ENCODE measurements at places on chromosomes 1 and 21.

GRCh38 chr21:32477424-32477745 lies 64.9 kb downstream of the EVA1C start:
- DNase-seq, result no peak

GRCh38 chr1:203459671-203460201 lies 15.9 kb upstream of the PRELP start:
- no peak for DNase-seq

DNA sequence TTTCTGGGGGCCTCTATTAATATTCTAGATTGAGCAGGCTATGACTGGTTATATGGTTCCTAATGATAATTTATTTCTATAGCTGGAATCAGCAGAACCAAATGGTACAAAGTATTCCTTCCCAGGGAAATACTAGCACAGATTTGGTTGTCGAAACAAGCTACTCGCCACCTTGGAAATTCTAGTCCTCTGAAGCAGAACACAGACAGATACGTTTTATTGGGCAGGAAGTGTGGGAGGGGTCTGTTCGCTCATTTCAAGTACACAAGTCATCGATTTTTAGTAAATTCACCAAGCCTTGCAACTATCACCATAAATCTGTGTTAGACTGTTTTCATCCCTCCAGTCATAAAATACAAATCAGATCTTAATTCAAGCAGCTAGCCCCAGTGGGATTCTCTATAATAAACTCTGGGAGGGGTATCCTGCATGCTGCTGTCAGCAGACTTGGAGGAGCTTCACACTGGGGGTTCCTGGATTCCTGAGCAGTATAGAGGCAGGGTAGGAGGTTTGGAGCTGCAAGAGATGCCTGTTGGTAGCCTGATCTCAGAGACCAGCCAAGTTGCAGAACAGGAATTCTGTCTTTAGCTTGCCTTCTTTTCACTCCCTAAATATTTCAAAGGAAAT lies 9.8 kb upstream of the GPR137B start:
- no peak for DNase-seq

DNA sequence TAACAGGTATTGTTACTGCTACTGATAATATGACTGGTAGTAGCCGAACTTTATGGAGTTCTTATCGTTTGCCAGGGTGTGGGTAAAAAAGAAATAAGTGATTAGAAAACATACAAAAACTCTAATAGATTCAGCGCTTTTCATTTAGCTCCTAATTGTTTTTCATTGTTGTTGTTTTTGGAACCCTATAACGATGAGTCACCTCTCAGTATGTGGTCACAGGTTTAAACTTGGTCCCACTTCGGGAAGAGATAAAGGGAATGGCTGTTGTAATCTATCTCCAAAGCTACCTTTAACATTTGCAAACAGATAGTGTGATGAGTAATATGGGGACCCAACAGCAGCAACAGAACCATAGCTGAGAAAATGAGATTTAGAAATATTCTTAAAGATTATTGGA lies 62.7 kb upstream of the BCL10 start:
- DNase-seq, result no peak

- DNase-seq, result no peak
Observed at GRCh38 chr21:19350286-19350685, 946.7 kb upstream of the TMPRSS15 start.

GRCh38 chr1:99727575-99728185 lies 38.8 kb downstream of the FRRS1 start:
- no peak for DNase-seq

DNA sequence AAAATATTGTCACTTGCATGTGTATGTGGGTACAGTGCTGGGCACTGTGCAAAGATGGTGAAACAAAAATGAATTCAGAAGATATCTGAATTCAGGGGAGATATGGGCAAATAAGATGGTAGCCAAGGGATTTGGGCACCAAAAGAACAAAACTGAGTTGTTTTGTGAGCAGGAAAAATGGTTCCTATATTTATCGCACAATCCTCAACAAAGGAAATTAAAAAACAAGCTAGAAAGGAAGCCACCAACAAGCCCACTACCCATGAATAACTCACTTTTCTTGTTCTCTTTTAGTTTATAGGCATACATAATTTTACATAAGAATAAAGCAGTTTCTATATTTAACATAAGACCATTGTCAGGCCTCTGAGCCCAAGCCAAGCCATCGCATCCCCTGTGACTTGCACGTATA lies 40.7 kb upstream of the VASH2 start:
- no peak for DNase-seq

DNA sequence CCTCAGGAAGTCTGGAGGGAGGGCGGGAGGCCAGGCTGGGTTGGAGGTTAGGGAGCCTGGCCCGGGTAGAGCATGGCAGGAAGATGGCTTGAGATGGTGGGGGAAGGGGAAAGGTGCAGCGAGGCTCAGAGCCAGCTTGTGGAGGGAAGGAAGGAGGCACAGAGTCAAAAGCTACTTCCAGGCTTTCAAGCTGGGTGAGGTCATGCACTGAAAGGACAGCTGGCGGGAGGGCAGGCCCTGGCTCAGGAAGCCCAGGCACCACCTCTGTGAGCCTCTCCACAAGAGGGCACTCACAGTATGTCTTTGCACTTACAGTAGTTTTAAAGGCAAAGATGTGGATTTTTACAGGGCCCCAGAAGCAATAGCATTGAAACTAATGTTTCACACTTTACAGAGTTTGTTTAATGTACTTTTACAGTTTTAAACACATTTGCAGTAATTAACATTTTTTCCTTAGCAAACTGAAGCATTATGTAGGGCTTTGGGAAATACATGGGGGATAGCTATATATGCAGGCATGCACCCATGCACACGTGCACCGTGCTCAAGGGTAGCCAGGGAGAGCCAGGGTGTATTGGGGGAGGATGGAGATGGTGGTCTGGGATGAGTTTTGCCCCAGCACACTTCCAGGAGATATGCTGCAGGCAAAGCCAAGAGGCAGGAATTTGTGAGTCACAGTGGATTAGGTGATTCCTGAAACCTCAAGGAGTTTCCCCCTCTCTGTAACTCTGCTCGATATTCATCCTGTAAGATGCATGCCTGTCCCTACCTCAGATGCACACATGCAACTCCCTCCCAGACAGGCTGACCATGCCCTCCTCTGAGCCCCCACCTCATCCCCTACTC lies 6.1 kb upstream of the ADAM15 start:
- DNase-seq, result no peak

GRCh38 chr1:236753964-236754363 lies 41.1 kb upstream of the MTR start:
- DNase-seq, result no peak

DNA sequence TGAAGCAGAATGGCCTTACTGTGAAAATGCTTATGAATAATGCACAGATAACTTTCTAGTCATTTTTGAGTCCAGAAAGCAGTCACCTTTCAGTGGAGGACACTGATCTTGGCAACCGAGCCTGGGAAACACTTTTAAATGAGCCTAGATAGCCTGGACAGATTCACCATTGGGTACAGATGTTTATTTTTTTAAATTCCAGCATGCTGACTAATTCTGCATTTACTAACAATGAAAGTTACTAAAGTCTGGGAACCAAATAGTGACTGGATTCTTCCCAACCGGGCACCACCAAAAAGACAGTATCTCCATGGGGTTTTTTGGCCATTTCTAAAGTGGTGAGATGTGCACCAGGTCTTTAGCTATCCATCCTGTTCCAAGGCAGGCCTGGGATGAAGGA lies 3.3 kb upstream of the FMOD start:
- no peak for DNase-seq

DNA sequence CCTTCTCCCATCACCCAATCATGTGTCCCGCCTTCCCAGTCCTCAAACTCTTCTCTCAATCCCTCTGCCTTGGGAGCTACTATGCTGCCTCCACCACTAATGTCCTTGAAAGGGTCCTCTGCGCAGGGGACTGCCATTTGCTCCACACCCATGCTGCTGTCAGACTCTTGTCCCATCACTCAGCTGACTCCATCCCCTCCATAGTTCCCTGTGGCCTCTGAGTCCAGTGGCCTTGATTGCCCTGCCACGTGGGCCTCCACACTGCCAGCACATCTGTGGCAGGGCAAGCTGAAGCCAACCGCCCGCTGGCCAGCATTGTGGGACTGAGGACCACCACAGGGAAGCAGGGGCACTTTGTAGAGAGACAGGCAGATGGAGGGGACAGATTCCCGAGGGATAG lies 1.3 kb upstream of the TNNT2 start:
- no peak for DNase-seq

- DNase-seq, result no peak
Observed at GRCh38 chr1:6732942-6733341, 31.3 kb upstream of the DNAJC11 start.

- DNase-seq, result peak; percentile 82
Observed at GRCh38 chr1:201254625-201255478, 28.5 kb upstream of the PKP1 start.

DNA sequence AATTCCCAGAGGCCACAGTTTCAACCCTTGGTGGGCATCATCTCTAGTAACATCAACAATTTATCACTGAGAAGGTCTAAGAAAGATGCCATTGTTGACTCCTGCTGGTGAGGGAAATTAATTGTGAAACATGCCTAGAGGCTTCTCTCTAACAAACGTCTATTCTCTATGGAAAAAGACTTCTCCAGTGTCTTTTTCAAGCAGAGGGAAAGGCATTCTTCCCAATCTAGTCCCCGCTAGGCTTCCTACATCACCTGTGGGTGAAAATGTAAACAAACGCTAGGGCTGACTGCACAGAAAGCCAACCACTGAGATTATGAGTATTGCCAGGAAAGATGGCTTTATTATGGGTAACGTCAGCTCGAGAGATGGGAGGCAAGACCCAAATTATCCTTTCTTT lies 677.4 kb downstream of the NCAM2 start:
- no peak for DNase-seq

- DNase-seq, result no peak
Observed at GRCh38 chr1:47449822-47450552, 12.1 kb downstream of the FOXD2 start.

DNA sequence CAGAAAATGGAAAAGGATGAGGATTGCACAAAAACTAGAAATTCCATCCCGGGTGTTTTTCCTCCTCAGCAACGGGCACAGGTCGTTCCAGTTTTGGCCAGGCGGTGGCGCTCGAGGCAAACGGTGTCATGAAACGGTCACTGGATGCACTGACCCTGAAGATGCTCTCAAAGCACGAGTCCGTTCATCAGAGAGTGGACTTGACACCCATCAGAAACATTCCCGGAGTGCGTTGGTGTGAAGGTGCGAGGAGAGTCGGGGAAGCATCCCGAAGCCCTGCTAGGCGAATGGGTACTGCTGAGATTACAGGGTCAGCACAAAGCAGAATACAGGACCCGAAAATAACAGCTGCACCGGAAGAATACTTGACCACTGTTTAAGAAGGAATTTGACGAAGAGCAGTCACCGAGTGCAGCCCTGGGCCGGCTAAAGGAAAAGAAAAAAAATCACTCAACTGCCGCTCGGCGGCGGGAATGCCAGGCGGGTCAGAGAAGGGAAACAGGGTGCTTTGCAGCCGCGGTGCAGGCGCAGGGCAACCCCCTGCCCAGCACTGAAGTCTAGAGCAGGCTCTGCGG lies 71.7 kb upstream of the ETS2 start:
- DNase-seq, result peak; percentile 93

- no peak for DNase-seq
Observed at GRCh38 chr1:212583643-212584042, 24.9 kb upstream of the ATF3 start.

GRCh38 chr21:42781971-42782722 lies 97.2 kb downstream of the WDR4 start:
- no peak for DNase-seq

DNA sequence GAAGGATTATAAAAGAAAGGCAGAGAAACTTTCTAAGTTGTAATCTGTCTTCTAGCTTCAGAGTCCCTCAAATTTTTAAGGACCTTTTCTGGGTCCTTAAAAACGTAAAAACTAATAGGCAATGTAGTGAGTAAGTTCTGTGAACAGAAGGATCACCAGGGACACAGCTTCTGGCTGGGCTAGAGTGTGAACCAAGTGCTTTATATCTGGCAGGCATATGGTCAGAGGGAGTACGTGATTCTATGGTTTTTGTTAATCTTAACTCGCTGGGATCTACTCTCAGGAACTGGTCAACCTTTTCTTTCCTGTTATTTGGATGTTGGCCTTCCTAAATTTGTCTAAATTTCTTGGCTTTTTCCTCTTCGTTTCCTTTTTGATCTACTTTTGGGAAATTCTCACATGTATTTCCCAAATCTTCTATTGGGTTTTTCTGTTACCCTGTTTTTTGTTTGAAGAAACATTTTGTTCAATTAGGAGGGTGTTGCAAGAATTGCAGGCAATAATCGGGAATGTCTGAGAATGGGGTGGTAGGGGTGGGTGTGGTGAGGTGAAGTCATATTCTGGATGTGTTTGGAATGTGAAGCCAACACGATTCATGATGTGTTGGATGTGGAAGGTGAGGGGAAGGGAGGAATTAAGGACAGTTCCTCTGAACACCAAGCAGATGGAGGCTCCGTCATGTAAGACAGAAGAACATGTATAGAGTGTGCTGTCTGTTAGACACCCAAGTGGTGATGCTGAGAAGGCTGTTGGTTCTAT lies 193.2 kb downstream of the FMN2 start:
- DNase-seq, result peak; percentile 69

DNA sequence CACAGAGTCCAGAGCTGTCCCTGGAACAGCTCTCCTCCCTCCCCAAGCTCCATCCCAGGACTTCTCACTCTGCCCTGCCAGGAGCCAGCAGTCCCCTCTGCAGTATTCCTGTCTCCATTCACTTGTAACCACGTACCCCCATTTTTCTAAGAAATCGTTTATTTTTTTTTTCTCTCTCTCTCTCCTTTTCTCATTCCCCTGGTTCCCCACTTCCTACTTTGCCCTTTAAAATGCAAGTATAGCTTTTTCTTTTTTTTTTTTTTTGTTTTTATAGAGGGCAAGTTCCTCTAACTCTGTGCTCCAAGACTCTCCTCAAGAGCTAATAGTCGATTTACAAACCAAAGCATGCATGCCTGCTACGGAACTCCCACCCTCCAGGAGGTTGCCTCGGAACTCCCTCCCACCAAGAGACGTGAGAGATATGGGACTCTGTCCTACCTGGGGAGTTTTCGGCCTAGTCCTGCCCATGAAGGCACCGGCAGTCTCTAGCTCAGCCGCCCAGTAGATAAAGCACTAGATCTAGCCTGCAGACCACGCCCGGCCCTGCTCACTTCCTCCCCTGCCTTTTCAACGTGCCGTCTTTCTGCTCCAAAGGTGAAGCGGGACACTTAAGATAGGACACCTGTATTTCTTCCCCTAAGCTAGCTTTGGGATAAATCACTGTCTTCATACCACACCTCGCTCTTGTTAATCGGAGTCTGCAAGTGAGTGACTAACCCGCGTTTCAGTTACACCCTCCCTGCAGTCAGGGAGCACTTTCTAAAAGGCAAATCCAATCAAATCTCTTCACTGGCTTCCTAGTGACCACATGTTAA lies 27.7 kb downstream of the TNFRSF9 start:
- DNase-seq, result peak; percentile 48
